T-helper 17 cell (primary cell): ENCODE measurements at places on chromosomes 16 and 17. TPM values are rescaled to one million over a fixed set of nuclear protein-coding genes. Genes with fewer than 3 reads are reported as not detected.

Gene SLC35G6
- total RNA-seq = not detected

Gene CDH1
- total RNA-seq = 0.47 TPM

Gene KRTAP3-3
- total RNA-seq = not detected

Gene PDPR
- total RNA-seq = 35.0 TPM

Gene FA2H
- 0.73 TPM for total RNA-seq

Gene WNK4
- 0.31 TPM for total RNA-seq

Gene APOBR
- total RNA-seq = 12.6 TPM

Gene TMIGD1
- total RNA-seq = not detected

Gene SHCBP1
- total RNA-seq = 1.6 TPM

Gene NPIPA7
- 12.8 TPM for total RNA-seq

Gene KRT39
- total RNA-seq = not detected

Gene SLC5A11
- 0.60 TPM for total RNA-seq

DNA sequence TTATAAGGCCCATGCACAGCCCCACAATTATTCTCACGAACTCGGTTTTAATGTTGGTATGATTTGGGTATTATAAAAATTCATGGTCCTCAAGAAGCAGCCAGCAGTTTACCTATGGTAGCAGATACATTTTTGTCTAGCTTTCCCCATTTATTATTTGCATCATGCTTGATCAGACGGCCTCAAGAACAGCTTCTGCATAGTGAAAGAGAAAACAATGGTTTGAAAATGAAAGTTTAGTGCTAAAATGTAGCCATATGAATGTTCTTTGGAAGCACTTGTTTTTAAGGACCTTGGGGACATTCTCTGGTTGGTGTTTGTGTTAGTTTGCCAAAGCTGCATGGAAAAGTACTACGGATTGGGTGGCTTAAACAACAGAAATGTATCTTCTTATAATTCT, 72.4 kb upstream of the CPHXL start:
- H3K4me1 ChIP-seq = no peaks in the 10 kb centered on the region
- no peak overlapping the region for H3K27ac ChIP-seq
- H3K27me3 ChIP-seq = peaks cover 31% of the 10 kb centered on the region
- peaks cover 2% of the 10 kb centered on the region for H3K36me3 ChIP-seq
- H3K4me3 ChIP-seq = no peak overlapping the region

DNA sequence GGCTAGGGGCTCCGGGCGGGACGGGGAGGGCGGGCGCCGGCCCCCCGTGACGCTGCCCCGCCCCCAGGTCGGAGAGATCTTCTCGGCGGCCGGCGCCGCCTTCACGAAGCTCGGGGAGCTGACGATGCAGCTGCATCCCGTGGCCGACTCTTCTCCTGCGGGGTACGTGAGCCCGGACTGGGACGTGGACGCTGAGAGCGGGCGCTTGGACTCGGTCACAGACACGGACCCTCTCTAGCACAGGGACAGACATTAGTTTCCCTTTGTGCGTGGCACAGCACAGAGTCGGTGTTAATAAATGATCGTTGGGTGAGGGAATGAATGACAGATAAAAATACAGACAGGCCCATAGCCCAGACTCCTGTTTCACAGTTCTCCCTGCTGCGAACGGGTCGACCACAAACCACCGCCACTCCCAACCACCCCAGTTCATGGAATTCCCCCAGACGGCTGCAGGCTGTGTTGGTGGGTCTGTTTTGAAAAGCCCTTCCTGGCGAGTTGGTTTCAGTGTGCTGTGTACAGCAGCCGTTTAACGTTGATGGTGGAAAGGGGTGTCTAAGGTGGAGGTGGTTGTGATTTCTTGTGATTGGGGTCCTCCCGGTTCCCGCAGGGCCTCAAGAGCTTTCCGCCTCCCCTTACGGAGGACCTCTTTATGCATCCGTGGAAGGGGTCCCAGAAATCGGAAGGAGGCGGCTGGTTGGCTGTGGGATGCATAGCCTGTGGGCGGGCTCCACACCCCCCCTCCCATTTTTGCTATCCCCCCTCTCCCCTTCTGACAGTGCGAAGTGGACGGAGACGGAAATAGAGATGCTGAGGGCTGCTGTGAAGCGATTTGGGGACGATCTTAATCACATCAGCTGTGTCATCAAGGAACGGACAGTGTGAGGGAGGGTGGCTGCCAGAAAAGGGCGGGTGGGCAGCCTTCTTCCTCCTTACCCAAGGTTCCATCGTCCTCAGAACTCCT, 2.9 kb downstream of the RNASEK start:
- peak overlapping the region; percentile 90 for H3K4me3 ChIP-seq
- H3K4me1 ChIP-seq = peaks cover 66% of the 10 kb centered on the region
- peaks cover 2% of the 10 kb centered on the region for H3K36me3 ChIP-seq
- peak overlapping the region; percentile 100 for H3K27ac ChIP-seq

DNA sequence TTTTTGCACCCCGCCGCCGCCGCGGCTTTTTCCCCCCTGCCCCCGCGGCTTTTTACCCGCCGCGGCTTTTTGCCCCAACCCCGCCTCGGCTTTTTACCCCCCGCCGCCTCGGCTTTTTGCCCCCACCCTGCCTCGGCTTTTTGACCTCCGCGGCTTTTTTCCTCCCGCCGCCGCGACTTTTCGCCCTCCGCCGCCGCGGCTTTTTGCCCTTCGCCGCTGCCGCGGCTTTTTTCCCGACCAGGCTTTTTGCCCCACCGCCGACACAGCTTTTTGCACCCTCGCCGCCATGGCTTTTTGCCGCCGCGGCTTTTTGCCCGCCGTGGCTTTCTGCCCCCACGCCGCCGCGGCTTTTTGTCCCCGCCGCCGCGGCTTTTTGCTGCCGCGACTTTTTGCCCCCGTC, 137.0 kb upstream of the TP53TG3D start:
- peaks cover 5% of the 10 kb centered on the region for H3K27me3 ChIP-seq
- no peaks in the 10 kb centered on the region for H3K4me1 ChIP-seq
- no peak for DNase-seq
- H3K4me3 ChIP-seq = peak overlapping the region; percentile 68
- no peak overlapping the region for H3K27ac ChIP-seq
- no peaks in the 10 kb centered on the region for H3K36me3 ChIP-seq

DNA sequence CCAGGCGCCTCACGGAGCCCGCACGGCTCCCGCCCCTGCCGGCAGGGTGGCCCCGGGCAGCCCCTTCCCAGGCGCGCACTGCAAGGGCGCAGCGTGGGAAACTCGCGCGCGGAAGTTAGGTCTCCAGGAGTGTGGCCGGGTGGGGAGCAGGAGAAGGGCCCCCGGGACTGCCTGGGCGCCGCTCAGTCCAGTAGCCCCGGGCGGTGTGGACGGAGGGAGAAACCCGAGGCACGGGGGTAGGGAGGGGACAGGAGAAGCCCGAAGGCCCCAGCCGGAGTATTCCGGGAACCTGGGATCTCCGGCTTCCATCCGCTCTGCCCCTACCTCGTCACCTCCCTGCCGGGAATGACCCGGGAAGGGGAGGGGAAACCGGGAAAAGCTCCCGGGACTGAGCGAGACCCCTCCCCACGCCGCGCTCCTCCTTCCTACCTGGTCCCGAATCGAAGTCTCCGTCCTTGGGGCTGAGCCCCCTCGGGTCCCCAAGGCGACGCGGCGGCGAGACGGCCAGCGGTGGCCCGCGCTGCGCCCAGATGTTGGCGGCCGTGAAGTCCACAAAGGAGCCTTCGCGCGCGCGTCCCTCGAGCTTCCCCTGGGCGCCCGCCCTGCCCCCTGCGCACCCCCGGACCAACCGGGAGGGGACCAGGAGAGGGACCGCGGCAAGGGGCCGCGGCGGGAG, 418 bp downstream of the SOCS3 start:
- peaks cover 38% of the 10 kb centered on the region for H3K4me1 ChIP-seq
- H3K36me3 ChIP-seq = no peaks in the 10 kb centered on the region
- peak overlapping the region; percentile 92 for H3K4me3 ChIP-seq
- no peaks in the 10 kb centered on the region for H3K27me3 ChIP-seq
- no peak overlapping the region for H3K27ac ChIP-seq

GRCh38 chr16:76243620-76244019, 33.6 kb upstream of the CNTNAP4 start:
- DNase-seq = no peak
- H3K4me1 ChIP-seq = no peaks in the 10 kb centered on the region
- H3K36me3 ChIP-seq = no peaks in the 10 kb centered on the region
- no peak overlapping the region for H3K4me3 ChIP-seq
- no peak overlapping the region for H3K27ac ChIP-seq

DNA sequence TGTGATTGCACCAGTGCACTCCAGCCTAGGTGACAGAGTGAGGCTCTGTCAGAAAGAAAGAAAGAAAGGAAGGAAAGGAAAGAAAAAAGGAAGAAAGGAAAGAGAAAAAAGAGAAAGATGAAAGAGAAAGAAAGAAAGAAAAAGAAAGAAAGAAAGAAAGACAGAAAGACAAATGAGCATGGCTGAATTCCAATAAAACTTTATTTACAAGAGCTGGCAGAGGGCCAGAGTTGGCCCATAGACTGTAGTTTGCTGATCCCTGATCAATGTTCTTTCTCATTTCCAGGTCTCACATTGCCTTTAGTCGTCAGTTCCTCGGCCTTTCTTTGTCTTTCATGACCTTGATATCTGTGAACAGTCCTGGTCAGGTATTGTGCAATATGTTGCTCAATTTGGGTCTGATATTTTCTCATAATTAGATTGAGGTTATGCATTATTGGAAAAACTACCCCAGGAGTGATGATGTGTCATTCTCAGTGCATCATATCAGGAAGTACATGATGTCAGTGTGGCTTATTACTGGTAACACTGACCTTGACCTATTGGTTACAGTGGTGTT, 68.5 kb upstream of the MED9 start:
- H3K36me3 ChIP-seq = no peaks in the 10 kb centered on the region
- no peaks in the 10 kb centered on the region for H3K27me3 ChIP-seq
- DNase-seq = no peak
- no peak overlapping the region for H3K4me3 ChIP-seq
- peak overlapping the region; percentile 35 for H3K27ac ChIP-seq
- peaks cover 35% of the 10 kb centered on the region for H3K4me1 ChIP-seq

DNA sequence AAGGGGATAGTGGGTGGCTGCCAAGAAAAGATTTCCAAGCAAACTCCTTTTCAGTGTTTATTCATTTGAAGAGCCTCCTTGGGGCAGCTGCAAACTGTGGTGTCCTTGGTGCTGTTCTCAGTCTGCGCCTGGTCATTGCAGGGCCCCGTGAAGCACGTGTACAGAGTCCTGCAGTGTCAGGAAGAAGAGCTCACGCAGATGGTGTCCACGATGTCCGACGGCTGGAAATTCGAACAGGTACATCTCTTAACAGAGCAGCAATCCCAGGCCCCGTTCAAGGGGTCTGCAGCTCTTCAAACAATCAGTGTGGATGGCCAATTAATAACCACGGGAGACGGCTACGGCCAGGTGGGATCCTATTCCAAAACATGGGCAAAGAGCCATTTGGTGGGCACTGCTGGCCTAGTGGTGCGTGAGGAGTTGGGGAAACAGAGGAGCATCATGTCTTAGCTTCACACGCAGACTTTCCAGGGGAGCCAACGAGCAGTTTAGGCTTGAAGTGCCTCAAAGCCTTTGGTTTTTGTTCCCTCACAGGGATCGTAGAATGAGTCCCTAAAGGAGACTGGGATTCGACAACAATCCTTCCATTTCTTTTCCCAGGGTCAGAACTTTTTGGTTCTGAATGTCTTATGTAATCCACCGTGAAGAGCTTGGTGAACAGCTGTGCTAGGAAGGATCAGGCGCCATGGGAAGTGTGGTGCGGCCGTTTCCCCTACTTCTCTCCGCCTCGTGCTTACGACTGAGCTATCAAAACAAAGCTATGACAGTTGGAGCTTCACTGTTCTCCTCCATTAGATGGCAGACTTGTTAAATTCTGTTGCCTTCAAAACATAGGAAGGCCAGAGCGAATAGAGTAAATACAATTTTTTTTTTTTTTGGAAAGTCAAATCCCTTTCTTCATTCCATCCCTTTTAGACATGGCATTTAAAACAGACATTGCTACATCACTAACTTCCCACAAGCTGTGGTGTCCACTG, 12.6 kb downstream of the KCTD2 start:
- no peaks in the 10 kb centered on the region for H3K27me3 ChIP-seq
- no peak overlapping the region for H3K27ac ChIP-seq
- no peak overlapping the region for H3K4me3 ChIP-seq
- peaks cover 3% of the 10 kb centered on the region for H3K36me3 ChIP-seq

DNA sequence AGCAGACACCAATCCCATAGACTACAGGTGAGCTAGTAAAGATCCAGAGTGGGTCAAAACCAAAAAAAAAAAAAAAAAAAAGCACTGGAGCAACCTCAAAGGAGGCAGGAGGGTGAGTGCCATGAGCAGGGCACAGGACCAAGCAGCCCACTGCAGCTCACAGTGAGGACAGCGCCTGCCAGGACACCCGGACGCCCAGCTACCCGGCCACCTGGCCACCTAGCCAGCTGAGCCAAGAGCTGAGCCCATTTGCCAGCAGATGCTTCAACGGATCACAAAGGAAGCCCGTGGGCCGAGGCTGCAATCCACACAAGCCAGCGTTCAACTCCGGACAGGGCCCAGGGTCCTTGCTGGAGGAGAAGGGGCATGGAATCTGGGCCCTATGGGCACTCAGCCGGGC, 15.1 kb downstream of the AXIN1 start:
- DNase-seq = no peak
- H3K27me3 ChIP-seq = no peaks in the 10 kb centered on the region
- H3K4me1 ChIP-seq = peaks cover 53% of the 10 kb centered on the region
- H3K4me3 ChIP-seq = no peak overlapping the region
- H3K27ac ChIP-seq = no peak overlapping the region

GRCh38 chr16:48291303-48291702, 44.0 kb upstream of the ABCC11 start:
- no peaks in the 10 kb centered on the region for H3K27me3 ChIP-seq
- H3K27ac ChIP-seq = peak overlapping the region; percentile 74
- no peak for DNase-seq
- peaks cover 4% of the 10 kb centered on the region for H3K4me1 ChIP-seq

- peaks cover 7% of the 10 kb centered on the region for H3K36me3 ChIP-seq
- peaks cover 7% of the 10 kb centered on the region for H3K4me1 ChIP-seq
- H3K4me3 ChIP-seq = peak overlapping the region; percentile 19
- H3K27ac ChIP-seq = no peak overlapping the region
- no peak for DNase-seq
Measured at GRCh38 chr17:1995907-1996799, 29.0 kb downstream of the RTN4RL1 start.

- H3K4me3 ChIP-seq = no peak overlapping the region
- H3K27me3 ChIP-seq = peaks cover 23% of the 10 kb centered on the region
- peaks cover 4% of the 10 kb centered on the region for H3K36me3 ChIP-seq
- H3K27ac ChIP-seq = no peak overlapping the region
- no peaks in the 10 kb centered on the region for H3K4me1 ChIP-seq
Measured at GRCh38 chr16:65124596-65124995, 2.7 kb upstream of the CDH11 start.

GRCh38 chr17:3647769-3648555, 11.4 kb downstream of the CTNS start:
- H3K36me3 ChIP-seq = peaks cover 2% of the 10 kb centered on the region
- H3K4me3 ChIP-seq = no peak overlapping the region
- H3K4me1 ChIP-seq = peaks cover 4% of the 10 kb centered on the region
- no peaks in the 10 kb centered on the region for H3K27me3 ChIP-seq

DNA sequence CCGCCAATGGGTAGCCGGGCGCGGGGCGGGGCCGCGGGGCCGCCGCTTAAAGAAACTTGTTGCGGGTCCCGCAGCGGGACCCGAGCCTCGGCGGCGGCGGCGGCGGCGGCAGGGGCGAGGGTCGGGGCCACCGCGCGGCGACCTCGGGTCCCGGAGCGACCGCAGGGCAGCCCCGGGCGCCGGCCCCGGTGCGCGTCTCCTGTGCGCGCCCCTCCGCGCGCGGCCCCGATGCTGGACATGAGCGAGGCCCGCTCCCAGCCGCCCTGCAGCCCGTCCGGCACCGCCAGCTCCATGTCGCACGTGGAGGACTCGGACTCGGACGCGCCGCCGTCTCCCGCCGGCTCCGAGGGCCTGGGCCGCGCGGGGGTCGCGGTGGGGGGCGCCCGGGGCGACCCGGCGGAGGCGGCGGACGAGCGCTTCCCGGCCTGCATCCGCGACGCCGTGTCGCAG, at the start of gene SOX8:
Gene SOX8, plus strand, starts transcription at position 76 of the 450 bp plus-strand sequence. Its CDS starts 153 bp downstream, at position 229.
- no peak for DNase-seq
- H3K4me3 ChIP-seq = peak within 1 kb of the TSS; percentile 93
- peaks cover 10% of the 10 kb centered on the region for H3K4me1 ChIP-seq
- no peaks in the 10 kb centered on the region for H3K27me3 ChIP-seq
